ENCODE measurements at places on chromosomes 4 and X.

DNA sequence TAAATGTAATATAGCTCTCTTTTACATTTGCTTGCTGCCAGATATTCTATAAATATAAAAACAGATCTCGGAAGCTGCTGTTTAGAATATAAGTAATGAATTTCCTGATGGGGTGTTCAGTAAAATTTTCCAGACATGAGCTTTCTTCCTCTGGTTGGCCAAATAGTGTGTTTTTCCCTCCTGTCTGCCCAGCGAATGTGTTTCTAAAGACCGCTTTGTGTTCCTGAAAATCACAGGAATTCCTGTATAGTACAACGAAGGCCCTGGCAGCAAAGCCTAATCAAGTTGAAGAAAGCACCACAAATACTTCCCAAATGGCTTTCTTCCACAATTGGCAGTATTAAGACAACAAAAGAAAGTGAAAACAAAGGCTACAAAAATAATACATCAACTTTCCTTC is 494.1 kb downstream of the INPP4B start:
- DNase-seq = no peak

- no peak for DNase-seq
These were observed 178.1 kb upstream of the CPEB2 start for GRCh38 chr4:14824189-14824588.

- no peak for DNase-seq
These were observed 265.3 kb upstream of the GK2 start for GRCh38 chr4:79673377-79673776.

- DNase-seq = no peak
These were observed 840 bp downstream of the GUF1 start for GRCh38 chr4:44679060-44679459.

DNA sequence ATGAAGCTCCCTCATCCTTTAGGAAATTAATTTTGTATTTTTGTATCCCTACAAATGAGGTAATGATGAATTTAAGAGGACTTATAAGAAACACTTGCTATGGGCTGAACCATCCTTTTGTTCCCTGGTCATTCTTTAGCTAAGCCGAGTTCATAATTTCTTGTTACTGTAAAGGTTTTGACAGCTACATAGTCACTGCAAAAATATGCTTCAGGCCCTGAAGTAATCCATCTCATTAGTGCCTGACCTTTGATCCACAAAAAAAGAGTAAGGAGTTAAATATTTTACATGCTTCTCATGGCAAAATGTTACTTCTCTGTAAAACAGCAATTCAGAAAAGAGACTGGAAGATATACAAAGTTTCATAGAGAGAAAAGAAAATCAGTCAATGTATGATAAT is 290.6 kb upstream of the SLIT2 start:
- no peak for DNase-seq

GRCh38 chr4:25320336-25320735 is 7.8 kb downstream of the ZCCHC4 start:
- no peak for DNase-seq

DNA sequence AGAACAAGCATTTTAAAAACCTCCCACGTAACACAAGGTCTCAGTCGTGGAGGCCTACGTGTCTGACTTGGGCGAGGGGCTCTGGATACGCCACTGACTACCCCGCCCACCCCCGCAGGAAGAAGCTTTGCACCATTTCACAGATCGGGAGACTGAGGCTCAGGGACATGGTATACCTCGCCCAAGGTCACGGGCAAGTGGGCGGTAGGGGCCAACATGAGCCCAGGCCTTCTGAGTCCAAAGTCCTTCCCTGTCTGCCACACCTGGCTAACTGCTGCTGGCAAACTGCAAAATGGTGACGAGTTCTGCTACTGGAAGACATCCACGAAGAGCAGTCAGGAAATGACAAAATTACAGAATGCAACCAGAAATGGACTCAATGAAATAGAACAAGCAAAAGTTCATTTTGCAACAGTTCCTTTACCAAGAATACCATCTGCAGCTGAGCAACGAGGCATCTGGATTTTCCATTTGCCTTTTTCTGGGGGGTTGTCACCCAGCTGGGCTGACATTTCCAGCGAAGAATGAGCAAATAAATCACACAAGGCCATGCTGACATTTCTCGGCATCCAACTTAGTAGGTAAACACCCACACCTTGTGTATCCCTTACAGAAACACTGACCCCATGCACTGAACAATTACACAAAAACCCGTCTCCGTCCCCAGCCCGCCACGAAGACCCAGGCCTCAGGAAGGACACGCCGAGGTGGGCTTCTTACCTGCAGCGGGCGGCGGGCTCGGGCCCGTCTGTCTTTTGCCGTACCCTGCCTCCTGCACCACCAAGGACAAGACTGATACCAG is 70.2 kb upstream of the AFAP1 start:
- DNase-seq = no peak

GRCh38 chr4:103075435-103075893 is 1.1 kb downstream of the SLC9B2 start:
- DNase-seq = no peak

DNA sequence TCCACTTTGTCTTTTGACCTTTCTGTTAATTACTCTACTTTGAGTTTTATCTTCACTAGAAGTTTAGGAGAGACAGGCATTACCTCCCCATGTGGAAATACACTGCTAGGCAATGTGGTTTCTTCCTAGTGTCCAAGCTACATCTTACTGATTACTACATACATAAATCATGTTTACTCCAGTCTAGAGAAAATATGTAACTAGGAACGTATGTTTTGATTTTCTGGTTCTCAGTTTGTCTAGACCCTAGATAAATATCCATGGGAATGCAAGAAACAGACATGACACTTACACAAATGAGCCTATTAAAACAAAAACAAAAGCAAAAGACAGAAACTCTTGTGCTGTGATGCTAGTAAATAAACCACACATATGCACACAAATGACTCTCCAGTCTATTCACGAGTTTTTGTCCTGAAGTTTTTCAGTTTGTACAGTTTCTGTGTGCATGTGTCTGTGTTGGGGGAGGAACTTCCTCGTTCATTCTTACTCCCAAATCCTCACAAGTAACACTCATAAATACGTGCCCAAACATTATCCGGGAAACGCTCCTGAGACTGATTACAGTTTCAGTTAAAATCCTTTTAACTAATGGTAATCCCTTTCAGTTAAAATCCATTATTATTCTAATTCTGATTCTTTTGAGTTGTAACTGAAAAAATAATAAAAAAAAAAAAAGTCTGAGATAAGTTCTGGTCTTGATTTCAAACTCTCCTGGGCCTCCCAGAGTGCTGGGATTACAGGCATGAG is 283.5 kb upstream of the FTHL17 start:
- no peak for DNase-seq

DNA sequence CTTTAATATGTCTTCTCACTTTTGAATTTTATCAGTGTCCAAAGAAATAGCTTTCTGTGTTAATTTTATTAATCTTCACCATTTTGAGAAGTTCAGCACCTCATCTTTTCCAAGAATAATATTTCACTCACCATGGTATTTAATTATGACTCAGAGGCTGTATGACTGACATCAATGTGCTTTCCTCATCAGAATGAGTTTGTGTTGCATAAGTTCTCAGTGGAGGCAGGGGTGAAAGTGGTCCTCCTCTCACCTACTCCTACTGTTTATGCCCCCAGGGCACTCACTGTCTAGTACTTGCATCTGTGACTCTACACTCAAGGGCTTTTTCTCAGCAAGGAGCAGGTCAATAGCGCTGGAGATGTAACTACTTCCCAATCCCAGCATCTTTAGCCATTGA is 905.3 kb upstream of the INTU start:
- no peak for DNase-seq

DNA sequence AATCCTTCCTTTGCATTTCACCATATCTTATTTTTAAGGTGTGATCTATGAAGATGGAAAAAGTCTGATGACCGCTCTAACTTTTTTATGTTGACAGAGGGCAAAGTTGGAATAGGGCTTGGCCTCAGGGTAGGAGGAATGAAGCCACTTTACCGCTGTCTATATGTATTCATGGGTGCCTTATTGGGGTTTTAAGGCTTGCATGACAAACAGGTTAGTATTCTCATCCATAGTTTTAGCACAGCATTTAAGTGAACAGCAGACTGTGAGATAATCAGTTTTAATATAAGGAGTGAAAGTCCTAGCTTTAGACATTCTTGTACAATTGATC is 81.7 kb upstream of the BMP2K start:
- DNase-seq = no peak

- DNase-seq = no peak
These were observed 343.0 kb downstream of the OPHN1 start for GRCh38 chrX:68090266-68090665.

- DNase-seq = no peak
These were observed 2.2 kb downstream of the LRPAP1 start for GRCh38 chr4:3530051-3530450.

DNA sequence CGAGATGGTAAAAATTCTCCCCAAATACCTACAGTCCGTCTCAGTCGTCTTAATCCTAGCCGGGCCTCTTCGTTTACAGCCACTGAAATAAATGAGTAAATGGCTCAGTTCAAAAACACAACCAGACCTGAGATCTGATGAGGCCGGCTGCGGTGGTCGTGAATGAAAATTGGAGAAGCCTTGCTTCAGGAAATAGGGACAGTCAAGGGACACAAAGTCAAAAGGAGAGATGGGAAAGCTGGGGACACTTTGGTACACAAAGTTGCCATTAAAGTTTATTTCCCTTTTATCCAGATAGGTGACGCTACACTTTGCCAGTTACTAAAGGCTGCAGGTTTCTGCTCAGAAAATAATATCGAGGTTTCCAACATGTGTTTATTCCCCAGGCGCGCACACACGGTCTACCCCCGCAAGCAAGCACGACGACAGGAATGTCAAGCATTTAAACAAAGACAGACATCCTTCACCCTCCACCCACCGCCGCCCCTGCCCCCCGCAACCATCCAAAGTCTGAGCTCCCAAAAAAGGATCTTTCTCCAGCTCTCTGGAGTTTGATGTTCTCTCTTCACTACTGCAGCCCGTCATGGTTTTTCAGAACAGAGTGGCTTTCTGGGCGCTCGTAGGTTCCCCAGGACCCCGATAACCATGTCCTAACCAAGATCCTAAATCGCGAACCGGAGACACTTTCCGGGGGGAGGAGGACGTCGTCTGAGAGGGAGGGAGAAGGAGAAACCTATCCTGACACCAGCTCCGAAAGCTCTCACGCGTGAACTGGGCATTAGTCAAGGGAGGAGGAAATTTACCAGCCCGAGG is 1.3 kb upstream of the PCDH7 start:
- no peak for DNase-seq

DNA sequence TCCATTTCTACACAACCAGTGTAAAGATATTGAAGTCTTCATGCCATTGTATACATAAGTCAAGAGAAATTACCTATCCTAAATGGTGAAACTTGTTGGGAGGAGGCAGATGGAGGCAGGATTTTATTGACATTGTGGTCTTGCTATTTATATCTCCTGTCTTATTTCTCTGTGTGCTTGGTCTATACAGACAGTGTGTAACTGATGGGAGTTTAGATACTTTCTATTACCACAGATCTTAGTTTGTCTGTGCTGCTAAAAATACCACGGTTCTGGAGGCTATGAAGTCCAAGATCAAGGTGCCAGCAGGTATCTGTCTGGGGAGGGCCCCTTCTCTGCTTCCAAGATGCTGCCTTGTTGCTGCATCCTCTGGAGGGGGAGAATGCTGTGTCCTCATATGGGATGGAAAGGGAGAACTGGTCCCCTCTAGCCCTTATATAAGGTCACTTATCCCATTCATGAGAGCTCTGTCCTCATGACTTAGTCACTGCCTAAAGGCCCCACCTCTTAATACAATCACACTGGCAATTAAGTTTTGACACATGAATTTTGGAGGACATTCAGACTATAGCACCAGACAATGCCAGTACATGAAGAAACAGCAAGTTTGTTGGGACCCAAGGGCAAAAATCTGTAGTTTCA is 62.4 kb downstream of the SYNPO2 start:
- no peak for DNase-seq

DNA sequence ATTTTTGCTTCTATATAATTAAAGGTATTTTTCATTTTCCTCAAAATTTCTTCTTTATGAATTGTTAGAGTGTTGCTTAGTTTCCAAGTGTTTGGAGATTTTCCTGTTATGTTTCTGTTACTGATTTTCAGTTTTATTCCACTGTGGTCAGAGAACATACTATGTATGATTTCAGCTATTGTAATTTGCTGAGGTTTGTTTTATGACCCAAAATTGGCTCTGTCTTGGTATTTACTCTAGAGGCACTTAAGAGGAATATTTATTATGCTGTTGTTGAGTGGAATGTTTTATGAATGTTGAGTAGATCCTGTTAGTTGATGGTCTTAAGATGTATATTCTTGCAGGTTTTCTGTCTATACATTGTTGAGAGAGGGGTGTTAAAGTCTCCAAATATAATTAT is 263.5 kb downstream of the PABPC4L start:
- DNase-seq = no peak

GRCh38 chr4:157992038-157992705 is 180.7 kb downstream of the GASK1B start:
- DNase-seq = no peak

GRCh38 chr4:102705391-102705935 is 55.3 kb downstream of the MANBA start:
- DNase-seq = no peak

- no peak for DNase-seq
These were observed 205.1 kb downstream of the PPP3CA start for GRCh38 chr4:101142259-101142658.

DNA sequence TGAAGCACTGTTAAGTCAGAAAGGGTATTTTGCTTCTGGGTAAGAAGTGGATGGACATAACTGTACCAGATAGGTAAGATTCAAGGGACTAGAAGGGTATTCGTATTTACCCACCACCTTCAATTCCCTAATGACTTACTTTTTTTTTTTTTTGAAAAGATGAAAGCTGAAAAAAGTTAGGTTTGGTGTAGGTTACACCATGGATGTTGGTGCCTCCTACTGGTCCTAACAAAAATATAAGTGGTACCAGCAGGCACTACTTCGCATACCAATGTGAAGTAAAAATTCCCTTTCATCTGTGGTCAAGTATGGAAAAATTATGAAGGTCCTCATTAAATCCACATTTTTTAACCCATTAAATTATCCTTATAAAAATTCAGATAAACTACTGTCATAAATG is 7.2 kb downstream of the ANKRD17 start:
- no peak for DNase-seq

DNA sequence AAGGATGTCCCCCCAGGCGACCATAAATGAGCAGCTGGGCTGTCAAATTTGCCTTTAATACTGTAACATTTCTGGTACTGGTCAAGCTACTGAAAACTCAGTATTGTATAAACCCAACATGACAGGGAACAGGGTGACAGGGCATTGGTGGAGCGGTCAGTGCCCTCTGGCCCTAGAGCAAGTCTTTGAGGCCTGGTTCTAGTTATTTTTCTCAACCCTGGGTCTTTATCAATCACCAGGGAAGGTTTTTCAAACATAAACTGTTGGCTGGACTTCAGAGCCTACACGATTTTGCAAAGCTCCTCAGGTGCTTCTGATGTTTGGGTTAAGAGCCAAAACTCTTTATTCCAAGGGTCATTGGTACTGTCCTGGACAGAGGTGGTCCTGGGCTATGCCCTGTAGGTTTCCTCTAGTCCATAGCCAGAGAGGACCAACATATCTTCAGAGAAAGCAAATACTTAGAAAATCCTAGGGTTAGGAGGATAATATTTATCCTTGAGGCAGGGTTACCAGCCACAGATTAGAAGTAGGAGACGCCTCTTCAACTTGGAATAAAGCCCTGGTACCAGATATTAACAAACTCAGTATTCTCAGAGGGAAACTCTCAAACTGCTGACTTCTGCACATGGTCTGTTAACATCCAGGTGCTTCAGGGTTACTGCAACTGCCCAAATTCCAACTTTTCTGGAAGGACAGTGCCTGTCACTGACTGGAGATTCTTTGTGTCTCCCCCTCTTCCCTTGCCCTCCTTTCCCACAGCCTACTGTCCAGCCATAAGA is 26.7 kb upstream of the ADH7 start:
- no peak for DNase-seq

Data from stimulated activated CD8-positive, alpha-beta memory T cell treated with anti-CD3 and anti-CD28 coated beads, Interleukin-15, amount 100 ng/mL, for 48 hours (primary cell).